ENCODE measurements at places on chromosomes 1 and 21. TPM values are rescaled to one million over a fixed set of nuclear protein-coding genes. Genes with fewer than 3 reads are reported as not detected.

- DNase-seq = no peak
These were observed 18.9 kb upstream of the SCAF4 start for GRCh38 chr21:31750843-31751242.

- no peak for DNase-seq
These were observed 34.0 kb upstream of the RAP1A start for GRCh38 chr1:111585447-111586086.

Gene TCHHL1
- not detected for polyA plus RNA-seq

GRCh38 chr21:37496972-37497371 is 130.4 kb downstream of the DYRK1A start:
- no peak for DNase-seq

DNA sequence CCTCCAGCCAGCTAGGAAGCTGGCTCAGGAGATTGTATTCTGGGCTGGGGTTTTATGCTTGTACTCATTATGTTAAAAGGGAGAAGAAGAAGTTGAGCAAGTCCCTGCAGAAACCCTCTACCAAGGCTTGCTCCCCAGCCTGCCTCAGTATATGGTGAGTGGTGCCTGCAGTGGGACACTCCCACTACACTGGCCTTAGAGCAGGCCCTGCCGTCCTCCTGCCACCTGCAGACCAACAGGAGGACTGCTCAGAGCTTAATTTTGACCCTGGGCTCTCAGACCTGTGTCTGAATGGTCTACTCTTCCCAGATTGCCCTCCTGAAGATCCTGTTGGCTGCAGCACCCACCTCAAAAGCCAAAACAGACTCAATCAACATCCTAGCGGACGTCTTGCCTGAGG is 13.0 kb downstream of the STRIP1 start:
- no peak for DNase-seq

Gene LY9
- polyA plus RNA-seq = not detected

Gene ZYG11A
- 0.14 TPM for polyA plus RNA-seq

Gene FAM72B
- polyA plus RNA-seq = 4.9 TPM

Gene ADAM15
- 63.4 TPM for polyA plus RNA-seq

GRCh38 chr1:204221271-204221670 is 7.5 kb upstream of the GOLT1A start:
- no peak for DNase-seq

GRCh38 chr1:165254376-165254775 is 102.1 kb downstream of the LMX1A start:
- no peak for DNase-seq
